Activated effector memory CD4-positive, alpha-beta T cell treated with Interleukin-2 at 50 U/mL for 16 hours (primary cell): ENCODE measurements at places on chromosomes 6 and 20.

DNA sequence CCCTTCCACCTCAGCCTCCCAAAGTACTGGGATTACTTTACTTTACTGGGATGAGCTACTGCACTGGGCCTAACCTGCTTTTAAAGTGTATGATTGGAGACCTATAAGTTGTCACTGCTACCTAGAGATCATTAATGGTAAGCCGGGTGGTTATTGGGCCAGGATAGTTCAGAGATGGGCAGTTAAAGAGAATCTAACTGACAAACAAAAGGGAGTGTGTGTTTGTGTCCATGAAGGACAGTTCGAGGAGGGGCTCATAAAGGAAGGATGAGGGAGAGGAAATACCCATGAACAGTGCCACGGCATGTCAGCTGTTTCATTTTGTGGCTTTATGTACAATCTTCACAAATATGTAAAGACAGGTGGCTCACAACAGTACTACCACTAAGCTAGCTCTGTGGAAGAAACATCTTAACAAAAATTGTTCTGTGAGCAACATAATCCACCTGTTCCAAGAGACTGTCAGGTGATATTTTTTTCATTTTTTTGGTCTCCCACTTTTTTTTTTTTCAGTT is 69.7 kb upstream of the FAM8A1 start:
- DNase-seq: no peak

- peak; percentile 29 for DNase-seq
Measured at GRCh38 chr6:10954590-10955010, 67.7 kb downstream of the SYCP2L start.

DNA sequence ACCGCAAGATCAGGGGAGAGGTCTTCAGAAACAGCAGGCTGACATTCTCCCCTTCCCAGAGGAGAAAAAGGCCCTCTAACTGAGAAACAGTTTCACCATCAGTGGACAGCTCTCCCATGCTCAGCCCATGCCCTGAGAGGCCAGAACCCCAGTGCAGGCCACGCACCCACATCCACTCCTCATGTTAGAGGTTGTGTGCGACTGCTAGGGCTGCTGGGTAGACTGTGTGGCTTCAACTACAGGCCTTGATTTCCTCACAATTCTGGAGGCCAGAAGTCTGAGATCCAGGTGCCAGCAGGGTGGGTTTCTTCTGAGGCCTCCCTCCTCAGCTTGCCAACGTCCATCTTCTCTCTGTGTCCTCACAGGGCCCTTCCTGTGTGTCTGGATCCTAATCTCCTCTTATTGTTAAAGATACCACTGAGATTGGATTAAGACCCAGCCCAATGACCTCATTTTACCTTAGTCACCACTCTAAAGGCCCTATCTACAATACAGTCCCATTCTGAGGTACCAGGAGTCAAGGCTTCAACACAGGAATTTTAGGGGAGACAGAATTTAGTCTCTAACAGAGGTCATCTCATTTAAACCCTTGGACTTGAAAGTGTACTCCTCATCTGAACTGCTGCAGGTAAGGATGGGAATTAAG is 67.7 kb upstream of the CD93 start:
- no peak for DNase-seq

DNA sequence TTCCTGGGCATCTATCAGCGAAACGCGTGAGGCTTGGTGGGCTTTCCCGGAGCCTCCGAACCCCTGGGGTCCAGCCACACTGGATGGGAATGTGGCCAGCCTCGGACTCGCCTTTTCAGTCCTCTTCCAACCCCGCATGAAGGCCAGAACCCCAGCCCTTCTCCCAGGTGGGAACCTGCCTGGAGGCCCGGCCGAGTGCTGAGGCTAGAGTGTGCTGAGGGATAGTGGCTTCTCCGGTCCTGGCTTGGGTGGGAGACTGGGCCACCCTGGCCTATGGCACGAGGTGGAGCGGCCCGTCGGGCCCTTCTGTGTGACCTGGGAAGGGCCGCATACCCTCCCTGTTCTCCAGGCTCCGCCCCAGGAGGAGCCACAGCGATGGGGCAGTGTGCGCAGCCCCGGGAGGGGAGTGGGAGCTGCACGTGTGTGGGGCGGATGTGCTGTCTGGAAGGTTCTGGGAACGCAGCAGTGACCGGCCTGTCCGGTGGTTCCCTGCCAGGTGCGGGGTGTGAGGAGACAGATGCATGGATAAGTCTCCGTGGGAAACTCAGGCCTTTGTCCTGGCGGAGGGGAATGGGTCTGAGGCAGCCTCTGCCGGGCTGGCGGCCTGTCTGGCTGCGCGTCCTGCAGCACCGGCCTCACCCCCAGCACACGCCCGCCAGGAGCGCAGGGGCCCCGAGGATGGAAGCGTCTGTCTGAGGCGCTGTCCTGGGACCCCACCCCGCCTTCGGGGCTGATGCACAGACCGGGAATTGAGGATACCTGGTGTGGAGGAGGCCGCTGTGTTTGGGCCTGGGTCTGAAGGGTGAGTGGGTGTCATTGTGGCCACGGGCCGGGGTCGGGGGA is 1.1 kb upstream of the BHLHE23 start:
- no peak for DNase-seq

GRCh38 chr6:40194447-40195170 is 260.3 kb upstream of the MOCS1 start:
- DNase-seq: no peak

GRCh38 chr20:29741894-29742698 is 1515.4 kb upstream of the DEFB115 start:
- no peak for DNase-seq

DNA sequence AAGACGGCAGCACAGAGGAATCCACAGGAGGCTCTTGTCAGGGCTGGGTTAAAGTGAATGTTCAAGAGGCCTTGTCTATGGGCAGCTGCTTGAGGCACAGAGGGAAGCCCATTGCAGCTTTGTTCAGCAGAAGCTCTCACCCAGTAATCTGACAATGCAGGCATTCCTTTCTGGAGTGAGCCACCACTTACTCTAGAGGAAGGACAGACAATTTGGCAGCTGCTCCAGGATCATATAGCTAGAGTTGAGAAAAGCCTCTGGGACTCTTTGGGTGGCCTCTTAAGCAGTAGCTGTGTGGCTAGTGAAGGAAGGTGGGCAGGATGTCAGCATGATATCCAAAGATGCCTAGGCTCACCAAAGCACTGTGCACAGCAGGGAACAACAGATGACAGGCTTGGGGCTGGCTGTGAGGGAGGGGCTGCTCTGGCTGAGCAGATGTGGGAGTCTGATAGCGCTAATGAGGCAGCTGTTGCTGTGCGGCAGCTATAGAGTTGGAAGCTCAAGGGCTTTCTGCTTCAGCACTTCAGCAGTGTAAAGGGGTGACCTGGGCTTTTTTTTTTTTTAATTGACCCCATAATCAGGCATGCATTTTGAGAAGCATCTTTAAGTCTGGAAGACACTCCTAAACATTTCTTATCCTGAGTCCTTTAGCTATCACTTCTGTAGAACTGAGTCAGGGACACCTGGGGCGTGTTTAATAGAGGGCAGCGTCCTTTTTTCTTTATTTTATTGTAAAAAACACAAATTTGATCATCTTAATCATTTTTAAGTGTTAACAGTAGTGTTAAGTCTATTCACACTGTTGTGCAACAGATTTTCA is 27.2 kb downstream of the CMTR1 start:
- no peak for DNase-seq

GRCh38 chr6:137704802-137705159 is 162.3 kb upstream of the TNFAIP3 start:
- no peak for DNase-seq

DNA sequence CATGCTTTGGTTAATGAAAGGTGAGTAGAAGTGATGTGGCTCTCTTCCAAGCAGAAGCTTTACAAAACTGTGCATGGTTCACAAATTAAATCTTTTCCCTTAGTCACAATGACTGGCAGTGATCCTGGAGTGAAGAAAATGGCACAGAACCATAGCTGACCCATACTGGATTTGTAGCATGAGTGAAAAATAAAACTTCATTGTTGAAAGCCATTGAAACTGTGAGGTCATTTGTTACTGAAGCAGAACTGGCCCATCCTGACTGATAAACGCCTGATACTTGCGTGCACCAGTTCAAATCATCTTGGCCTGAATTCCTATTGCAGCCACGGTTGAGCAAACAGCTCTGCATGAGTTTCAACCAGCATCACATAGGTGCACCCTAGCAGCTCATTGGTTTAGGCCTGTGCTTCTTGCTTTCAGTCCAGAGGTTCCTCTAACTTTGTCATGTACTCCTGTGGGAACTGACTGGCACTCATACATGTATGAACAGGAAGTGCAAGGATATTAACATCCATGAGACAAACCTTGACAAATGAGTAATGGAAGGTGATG is 40.5 kb downstream of the SAMD5 start:
- no peak for DNase-seq

DNA sequence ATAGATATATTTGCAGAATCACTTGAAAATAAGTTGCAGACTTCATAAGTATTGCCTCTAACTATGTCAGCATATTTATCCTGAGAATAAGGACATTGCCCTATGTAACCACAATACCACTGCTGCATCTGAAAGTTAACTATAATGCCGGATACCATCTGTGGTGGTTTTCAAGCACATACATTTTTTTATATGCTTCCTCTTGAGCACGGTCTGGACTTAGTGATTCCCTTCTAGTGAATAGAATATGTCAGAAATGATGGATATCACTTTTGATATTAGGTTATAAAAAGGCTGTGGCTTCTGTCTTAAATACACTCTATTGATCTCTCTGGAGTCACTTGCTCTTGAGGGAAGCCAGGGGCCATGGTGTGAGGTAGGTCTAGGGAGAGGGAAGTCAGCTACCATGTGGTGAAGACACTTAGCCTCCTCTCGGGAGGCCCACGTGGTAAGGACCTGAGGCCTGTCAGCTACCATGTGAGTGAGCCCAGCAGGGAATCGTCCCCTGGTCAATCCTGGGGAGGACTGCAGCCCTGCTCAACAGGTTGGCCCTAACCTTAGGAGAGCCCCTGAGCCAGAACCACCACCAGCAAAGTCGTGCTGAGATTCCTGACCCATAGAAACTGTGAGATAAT is 57.5 kb downstream of the CCDC170 start:
- no peak for DNase-seq
